ENCODE measurements at places on chromosomes 12 and 14. TPM values are rescaled to one million over a fixed set of nuclear protein-coding genes. Genes with fewer than 3 reads are reported as not detected.

Gene MMP19
- total RNA-seq: 2.6 TPM

Gene LHX5
- total RNA-seq: 0.47 TPM

Gene LALBA
- total RNA-seq: not detected

GRCh38 chr12:55929306-55929791 is 1.6 kb upstream of the DGKA start:
- no peak for DNase-seq

DNA sequence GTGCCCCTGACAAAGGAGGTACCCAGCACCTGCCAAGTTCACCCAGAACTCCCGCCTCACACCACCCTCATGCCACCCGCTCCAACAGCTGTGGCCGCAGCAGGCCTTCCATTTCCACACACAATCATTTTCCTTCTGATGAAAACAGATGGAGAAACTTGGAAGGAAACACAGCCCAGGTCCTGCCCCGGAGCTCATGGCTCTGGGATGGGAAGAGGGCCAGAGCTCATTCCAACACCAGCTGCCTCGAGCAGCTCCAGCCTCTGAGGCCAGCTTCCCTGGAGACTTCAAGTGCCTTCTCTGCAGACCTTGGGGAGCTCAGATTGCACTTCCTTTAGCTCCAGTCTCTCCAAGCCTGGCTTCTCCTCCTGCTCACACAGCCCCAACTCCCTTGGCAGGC is 55.1 kb upstream of the CMKLR1 start:
- no peak for DNase-seq

- DNase-seq: no peak
Observed at GRCh38 chr14:33511851-33512640, 438.8 kb downstream of the EGLN3 start.

- no peak for DNase-seq
Observed at GRCh38 chr14:26820138-26820537, 222.3 kb upstream of the NOVA1 start.

- no peak for DNase-seq
Observed at GRCh38 chr12:89227774-89228173, 124.5 kb downstream of the DUSP6 start.

GRCh38 chr12:6052940-6053329 is 71.5 kb downstream of the VWF start:
- DNase-seq: no peak

Data from H1 (cell line).